ENCODE measurements at places on chromosomes 6 and 20.

GRCh38 chr6:422433-423054 is 31.0 kb downstream of the IRF4 start:
- DNase-seq = peak; percentile 57

GRCh38 chr20:61253264-61253639 is 1.2 kb downstream of the CDH4 start:
- peak; percentile 53 for DNase-seq

- no peak for DNase-seq
These were observed 111.9 kb downstream of the ARMC2 start for GRCh38 chr6:108959972-108960582.

GRCh38 chr6:157879873-157880254 is 56.8 kb downstream of the SNX9 start:
- no peak for DNase-seq

DNA sequence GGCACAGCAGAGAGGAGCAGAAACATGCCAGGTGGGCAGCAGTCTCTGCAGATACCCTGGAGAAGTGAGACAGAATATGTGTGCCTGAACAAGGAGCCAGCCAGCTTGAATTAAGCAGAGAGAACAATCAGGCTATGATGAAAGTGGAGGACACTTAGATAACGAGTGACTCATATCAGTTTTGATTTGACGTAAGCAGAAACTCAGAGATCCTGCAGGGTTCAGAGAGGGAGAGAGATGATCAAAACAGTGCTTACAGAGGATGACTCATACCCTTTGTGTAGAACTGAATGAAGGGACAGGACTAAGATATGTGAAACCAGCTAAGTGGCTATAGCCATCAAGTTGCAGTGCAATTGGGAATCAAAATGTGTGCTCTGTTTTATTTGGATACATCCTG is 300.7 kb downstream of the TENT5A start:
- no peak for DNase-seq

Data from tongue (tissue), 3 donors.